NCI-H187 treated with DMSO at 0.1 percent for 48 hours (cell line): ENCODE measurements at places on chromosomes 16 and 17.

DNA sequence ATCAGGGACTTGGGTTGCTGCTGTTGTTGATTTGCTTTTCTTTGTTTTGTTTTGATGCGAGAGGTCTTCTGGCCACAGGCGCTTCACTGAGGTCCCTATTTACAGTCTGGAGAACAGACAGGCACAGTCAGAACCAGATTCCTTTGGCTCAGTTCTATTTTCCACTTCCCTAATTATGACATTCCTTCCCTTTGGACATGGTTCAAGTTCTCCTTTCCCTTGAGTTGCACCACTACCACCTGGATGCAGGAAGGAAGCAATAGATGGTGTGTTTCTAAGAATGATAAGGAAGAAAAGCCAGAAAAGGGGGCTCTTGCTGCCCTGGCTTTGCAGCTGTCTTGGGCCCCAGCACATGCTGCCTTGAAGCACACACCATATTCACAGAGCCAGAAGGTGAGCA, 160.6 kb downstream of the MAF start:
- no peak for DNase-seq

GRCh38 chr17:76696763-76697701, 13.7 kb downstream of the MXRA7 start:
- no peak for DNase-seq

- DNase-seq, result no peak
These were observed 43.8 kb downstream of the LAT start for GRCh38 chr16:29028457-29029167.

- no peak for DNase-seq
These were observed 4.0 kb downstream of the ENGASE start for GRCh38 chr17:79078476-79079190.
